Stimulated activated CD4-positive, alpha-beta T cell treated with anti-CD3 and anti-CD28 coated beads, TNF-alpha, amount 100 ng/mL, for 4 hours (primary cell): ENCODE measurements at places on chromosomes 16 and 17.
A peak's percentile ranks its signal among the peaks of the same experiment; 100 is the strongest.

- DNase-seq, result no peak
Observed at GRCh38 chr16:74487634-74488495, 66.6 kb upstream of the CLEC18B start.

- no peak for DNase-seq
Observed at GRCh38 chr16:88681709-88682451, 4.4 kb downstream of the SNAI3 start.

DNA sequence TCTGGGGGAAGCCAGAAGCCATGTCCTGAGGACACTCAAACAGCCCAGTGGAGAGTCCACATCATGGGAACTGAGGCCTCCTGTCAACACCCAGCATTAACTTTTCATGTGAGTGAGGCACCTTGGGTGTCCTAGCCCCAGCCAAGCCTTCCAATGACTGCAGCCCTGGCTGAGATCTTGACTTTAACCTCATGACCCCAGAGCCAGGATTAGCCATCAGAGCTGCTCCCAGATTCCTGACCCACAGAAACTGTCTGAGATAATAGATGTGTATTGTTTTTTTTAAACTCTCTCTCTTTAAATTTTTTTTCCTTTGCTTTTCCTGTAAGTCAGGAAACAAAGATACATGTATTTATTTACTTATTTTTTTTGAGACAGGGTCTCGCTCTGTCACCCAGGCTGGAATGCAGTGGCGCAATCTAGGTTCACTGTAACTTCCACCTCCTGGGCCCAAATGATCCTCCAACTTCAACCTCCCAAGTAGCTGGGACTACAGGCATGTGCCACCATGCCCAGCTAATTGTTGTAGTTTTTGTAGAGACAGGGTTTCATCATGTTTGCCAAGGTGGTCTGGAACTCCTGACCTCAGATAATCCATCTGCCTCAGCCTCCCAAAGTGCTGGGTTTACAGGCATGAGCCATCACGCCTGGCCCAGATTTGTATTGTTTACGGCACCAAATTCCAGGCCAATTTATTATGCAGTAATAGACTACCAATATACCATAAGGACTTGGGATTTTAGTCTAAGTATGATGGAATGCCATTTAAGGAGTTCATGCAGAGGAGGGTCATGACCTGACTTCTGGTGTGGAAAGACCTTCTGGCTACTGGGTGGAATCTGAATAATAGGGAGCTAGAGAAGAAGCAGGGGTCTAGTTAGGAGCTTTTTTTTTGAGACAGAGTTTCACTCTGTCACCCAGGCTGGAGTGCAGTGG lies 14.0 kb upstream of the TMEM94 start:
- no peak for DNase-seq

DNA sequence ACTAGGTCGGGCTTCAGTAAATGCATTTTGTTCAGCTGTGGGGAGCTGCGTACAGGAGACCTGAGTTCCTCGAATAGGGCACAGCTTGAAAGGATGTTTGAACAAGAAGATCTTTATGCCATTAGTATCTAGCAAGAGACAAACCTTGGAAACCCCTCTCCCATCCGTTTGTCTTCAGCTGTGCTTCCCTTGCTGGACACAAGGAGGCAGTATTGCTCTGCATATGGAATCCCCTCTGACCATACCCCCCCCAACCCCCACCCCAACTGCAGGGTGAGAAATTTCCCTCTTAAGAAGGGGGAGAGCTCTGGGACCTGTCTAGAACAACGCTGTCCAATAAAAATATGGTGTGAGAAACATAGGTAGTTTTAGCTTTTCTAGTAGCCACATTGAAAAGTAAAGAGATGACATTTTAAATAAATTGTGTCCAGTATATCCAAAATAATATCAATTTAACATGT lies 1.6 kb downstream of the MRM1 start:
- peak; percentile 53 for DNase-seq

DNA sequence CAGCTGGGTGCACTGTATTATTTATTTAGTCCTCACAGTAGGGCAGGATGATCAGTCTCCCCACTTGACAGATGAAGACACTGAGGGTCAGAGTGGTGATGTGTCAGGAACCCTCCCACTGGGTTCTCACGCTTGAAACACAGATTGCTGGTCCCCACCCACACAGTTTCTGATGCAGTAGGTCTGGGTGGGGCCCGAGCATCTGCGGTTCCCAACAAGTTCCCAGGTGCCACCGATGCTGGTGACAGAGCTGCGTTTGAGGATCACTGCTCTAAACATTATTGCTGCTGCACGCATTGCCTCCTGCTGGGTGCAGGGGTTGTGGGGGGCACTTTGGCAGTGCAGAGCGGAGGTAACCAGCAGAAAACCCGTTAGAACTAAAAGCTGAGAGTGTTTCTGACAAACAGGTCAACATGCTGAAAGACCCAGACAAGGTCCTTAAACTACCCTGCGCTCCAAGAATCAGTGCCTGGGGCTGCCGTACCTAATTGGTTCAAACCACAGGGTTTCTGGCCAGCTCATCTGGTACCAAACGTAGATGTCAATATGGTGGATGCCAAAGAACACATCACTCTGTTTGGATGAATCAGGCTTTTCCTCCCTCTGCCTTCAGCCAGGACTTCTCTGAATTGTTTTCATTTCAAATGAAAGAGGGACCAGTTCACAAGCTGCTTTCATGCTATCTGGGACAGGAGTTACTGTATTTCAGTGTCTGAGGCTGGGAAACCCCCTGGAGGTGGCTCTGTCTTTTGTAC lies 76.0 kb downstream of the ABCC1 start:
- peak; percentile 24 for DNase-seq

GRCh38 chr17:65123757-65124675 lies 13.2 kb upstream of the RGS9 start:
- DNase-seq, result no peak

DNA sequence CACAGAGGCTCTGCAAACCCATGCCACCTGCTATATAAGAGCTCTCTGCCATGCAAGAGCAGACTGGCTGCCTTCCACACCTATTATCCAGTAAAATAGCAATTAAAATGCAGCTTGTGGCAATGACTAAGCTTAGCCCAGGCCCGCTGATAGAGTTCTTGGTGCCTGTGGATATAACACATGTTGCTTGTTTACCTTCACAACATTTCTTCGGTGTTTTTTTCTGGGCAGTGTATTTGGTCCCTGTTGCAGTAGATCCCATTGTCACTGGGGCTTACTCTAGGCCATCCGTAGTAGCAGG lies 63.5 kb downstream of the SPECC1 start:
- DNase-seq, result no peak

GRCh38 chr16:85302018-85302847 lies 190.0 kb upstream of the CIBAR2 start:
- DNase-seq, result no peak

- DNase-seq, result no peak
Observed at GRCh38 chr16:63982741-63983140, 1139.1 kb downstream of the CDH11 start.

DNA sequence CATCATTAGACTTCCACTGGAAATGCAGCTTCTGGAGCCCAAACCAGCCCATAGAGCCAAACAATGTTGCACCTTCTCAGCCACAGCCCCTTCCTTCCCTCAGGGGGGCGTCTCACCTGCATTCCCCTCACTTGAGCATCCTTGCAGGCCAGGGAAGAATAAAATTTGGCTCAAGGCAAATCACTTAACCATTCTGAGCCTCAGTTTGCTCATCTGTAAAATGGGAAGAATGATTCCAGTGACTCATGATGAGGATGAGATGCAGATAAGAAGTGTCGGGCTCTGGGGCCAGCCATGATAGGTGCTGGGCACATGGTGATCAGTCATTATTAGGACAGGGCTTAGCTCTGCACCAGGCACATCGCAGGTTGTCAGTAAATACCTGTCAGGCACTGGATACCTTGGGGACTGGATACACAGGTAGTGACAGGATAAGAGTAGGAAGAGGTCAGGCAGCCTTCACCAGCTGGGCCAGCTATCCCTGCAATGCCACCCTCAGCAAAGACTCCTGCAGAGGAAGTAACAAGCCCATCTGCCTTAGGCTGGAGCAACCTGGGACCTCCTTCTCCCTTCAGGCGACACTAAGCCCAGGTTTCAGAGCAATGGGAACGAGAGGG lies 208.0 kb upstream of the TNRC6C start:
- DNase-seq, result no peak

DNA sequence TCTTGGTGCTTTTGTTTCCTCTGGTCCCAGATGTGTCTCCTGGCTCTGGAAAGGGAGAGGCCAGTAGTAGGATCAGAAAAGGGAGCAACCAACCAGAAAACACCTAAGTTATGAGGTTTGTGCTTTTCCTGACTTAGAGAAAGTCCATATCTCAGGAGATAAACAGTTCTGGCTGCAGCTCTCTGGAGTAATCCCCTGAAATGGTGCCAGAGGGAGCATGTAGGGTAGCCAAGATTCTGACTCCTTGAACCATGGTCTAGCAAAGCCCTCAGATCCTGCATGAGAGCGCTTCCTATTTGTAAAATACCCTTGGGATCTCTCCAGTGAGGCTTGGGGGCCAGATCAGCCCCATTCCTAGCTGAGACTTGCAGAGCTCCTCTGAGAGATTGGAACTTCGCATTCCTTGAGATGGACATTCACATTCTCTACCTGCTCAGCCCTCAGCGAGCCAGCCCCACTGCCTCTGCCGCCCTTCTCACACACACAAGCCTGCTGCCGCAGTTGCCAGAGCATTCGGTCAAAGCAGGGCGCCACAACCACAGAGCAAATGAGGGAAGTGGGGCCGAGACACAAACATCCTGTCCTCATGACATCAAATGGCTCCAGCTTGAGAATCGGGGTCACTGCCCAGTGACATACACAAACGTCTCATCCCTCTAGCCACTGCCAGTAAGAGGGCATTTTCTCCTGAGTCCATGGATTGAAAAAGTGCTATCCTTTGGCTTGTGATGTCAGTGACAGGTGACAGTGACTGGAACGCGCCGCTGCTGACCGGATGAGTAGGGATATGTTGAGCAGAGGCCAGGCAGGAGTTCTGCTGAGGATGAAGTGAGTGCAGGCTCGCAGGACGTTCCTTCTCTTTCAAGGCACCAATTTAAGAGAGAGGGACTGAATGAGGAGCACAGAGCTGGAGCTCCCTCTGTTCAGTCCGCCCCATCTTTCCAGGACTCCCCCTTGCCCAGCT lies 5.0 kb downstream of the ABHD15 start:
- DNase-seq, result no peak

DNA sequence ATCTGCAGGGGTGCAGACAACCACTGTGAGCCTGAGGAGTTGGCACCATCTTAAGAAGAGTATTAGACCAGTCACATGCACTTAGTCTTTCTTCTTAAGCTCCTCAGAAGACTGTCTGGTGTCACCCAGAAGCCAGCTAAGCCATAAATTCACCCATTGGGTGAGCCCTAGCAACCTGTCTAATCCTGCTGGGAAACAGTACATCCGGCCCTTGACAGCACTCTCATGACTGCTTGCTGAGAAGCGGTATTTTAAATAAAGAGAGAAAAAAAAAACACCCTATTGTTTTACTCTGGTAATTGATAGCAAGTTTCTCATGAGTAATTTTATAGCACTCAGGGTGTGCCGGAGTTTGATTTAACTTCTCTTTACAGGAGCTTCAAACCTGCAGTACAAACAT lies 134.7 kb downstream of the SOX9 start:
- no peak for DNase-seq

- no peak for DNase-seq
Observed at GRCh38 chr17:30997270-30997669, 26.4 kb downstream of the RNF135 start.

- no peak for DNase-seq
Observed at GRCh38 chr16:276426-277077, 808 bp upstream of the RGS11 start.

- peak; percentile 10 for DNase-seq
Observed at GRCh38 chr17:45353043-45353442, 36.2 kb upstream of the MAP3K14 start.

GRCh38 chr17:70976447-70976846 lies 807.1 kb downstream of the KCNJ2 start:
- DNase-seq, result no peak

GRCh38 chr17:68302666-68303065 lies 11.4 kb downstream of the ARSG start:
- DNase-seq, result no peak

- DNase-seq, result no peak
Observed at GRCh38 chr16:22360963-22361659, 13.3 kb downstream of the CDR2 start.

GRCh38 chr17:82283208-82283749 lies 9.8 kb upstream of the CSNK1D start:
- no peak for DNase-seq

DNA sequence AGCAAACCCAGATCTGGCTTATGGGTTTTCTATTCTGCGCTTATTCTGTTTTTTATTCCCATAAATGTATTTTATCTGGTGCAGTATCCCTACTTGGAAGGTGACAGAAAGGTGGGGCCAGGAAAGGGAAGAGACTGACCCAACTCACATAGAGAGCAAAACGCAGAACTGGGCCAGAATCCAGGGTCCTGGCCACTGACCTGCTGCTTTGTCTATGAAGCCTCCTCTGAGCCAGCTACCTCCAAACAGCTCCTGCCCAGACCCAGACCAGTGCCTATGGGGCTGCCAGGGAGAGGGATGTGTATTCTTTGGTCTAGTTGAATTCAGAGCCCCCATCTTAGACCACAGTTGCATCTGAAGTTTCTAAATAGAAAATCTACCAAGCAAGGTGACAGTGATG lies 36.4 kb upstream of the CES5A start:
- no peak for DNase-seq

GRCh38 chr17:77404812-77405581 lies 264.2 kb downstream of the SEC14L1 start:
- DNase-seq, result peak; percentile 74

DNA sequence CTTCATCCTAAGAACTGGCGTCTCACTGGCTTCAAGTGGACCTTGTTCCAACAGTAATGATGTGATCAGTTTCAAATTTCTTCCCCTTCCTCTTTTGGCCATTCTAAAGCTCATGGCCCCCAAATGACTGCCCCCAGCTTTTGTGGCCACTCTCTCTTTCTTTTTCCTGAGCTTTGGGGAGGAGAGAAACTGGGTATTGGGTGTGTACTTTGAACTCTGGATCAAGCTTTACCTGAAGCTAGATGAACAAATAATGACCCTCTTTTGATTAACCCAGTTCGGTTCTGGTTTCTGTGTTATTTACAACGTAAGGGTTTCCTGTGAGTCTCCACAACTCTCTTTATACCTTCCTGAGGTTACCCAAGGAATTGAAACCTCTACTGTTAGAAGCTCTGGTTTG lies 132.7 kb downstream of the FTO start:
- no peak for DNase-seq
